AG04449 (cell line): ENCODE measurements at places on chromosomes 4 and X.

- no peak for DNase-seq
Observed at GRCh38 chr4:125833-126232, 1.5 kb downstream of the ZNF718 start.

- peak; percentile 2 for DNase-seq
Observed at GRCh38 chrX:135086197-135086854, 34.0 kb downstream of the ETDB start.

DNA sequence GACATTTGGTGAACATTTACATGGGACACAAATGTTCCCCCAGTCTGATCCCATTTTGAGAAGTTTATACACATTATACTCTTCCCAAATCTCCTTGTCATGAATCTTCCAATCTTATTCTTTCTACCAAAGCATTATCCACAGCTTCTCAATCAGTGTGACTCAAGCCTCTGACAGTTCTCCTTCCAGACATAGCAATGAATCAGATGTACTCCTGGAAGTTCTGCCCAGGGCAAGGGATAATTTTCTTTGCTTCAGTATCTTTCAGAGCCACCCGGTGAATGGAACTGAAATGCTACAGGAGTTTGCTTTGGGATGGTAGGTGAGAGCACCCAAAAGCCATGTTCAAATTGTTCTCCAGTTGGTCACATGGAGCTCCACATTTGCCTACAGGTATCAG lies 145.5 kb downstream of the ANXA5 start:
- DNase-seq, result no peak

GRCh38 chrX:21939906-21940305 lies 603 bp upstream of the SMS start:
- DNase-seq, result no peak

DNA sequence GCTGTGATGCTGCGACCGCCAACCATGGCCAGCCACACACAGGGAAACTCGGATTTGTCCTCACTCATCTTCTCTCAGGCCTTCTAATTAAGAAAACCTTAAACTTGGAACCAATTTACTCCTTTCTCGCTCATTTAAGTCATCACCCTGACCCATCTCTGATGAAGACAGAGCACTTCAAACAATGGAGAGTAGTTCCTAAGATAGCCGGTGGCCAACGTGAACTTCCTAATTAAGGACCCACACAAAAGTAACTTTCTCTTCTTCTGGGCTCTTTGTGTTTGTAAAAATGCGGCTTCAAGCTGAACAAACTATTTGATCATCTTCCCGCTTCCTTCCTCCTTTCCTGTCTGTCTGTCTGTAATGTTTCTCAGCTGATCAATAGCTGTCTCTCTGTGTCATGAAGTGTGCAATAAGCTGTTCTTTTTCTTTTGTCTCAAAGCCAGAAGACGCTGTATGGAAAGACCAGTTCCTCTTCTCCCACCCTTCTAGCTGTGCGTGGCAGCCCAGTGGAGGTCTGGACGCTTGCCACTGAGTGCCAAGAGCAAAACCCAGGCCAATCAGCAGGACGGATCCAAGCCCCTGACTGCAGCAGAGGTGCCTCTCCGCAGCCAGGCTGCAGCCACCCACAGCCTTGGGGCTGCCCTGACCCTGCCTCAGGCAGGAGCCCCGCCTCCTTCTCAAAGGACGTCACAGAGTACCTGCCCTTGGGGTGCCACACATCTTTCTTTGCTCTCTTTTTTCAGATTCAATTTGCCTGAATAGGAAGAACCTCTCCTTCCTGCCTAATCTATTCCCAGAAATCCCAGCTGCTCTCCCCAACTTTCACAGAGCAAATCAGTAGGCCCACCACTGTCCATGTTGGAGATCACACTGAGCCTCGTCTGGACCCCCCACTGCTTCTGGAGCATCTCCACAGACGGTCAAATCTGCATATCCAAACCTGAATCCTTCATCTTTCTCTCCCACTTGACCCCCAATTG lies 59.3 kb downstream of the MAML3 start:
- DNase-seq, result no peak

GRCh38 chr4:24650849-24651640 lies 66.7 kb upstream of the DHX15 start:
- no peak for DNase-seq

DNA sequence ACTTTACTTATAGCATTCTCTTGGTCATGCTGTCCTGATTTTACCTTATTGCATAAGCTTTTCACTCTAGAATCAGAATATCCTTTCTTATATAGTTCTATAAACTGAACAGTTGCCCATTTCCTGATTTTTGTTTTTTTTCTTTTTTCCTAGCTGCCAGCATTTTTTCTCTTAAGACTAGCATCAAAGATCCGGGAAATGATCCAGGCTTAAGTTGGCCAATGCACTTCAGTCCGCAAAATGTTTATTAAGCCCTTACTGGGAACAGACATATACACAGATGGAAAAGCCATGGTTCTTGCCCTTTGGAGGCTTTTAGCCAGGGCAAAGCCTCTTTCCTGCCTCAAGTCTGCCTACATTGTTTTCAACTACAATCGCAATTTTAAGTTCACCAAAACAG lies 10.1 kb upstream of the BMP2K start:
- DNase-seq, result no peak

DNA sequence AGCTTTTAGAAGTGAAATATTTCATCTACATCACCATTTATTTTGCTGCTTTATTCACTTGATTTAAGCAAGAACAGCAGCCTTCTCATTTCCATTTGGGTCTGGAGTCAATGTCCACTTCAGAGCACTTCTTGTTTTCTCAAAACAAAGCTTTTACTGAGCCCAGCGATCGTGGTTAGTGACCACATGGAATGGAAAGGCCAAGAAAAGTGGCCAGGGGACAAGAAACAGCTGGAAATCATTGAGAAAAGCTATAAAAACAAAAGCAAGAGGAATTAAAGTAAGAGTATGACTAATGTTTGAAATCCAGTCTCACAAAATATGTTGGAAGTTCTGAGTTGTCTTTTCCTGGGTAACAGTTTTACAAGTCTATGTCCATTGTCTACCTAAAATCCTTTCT lies 328.4 kb upstream of the INTU start:
- no peak for DNase-seq

- no peak for DNase-seq
Observed at GRCh38 chr4:99661907-99662306, 4.3 kb upstream of the C4orf54 start.

DNA sequence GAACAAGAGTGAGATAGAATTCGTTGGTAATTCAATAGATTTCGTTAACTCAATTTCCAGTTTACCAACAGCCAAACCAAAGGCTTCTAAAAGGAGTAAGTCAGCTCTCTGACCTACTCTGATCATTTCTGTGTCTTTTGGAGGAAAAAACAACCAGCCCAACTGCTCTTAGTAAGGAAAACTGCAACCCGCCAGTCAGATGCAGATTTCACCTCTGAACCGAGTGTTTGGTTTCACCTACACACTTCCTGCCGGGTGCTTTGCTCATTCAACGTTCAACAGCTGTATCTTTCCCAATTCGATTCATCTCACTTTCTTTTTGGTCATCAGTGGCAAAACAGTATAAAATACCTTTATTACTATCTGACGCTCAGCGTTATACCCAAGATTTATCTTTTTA lies 24.5 kb downstream of the TMSB4X start:
- no peak for DNase-seq

GRCh38 chr4:64340218-64341110 lies 68.8 kb downstream of the TECRL start:
- DNase-seq, result no peak

GRCh38 chrX:109660435-109661143 lies 35.6 kb upstream of the KCNE5 start:
- DNase-seq, result no peak

DNA sequence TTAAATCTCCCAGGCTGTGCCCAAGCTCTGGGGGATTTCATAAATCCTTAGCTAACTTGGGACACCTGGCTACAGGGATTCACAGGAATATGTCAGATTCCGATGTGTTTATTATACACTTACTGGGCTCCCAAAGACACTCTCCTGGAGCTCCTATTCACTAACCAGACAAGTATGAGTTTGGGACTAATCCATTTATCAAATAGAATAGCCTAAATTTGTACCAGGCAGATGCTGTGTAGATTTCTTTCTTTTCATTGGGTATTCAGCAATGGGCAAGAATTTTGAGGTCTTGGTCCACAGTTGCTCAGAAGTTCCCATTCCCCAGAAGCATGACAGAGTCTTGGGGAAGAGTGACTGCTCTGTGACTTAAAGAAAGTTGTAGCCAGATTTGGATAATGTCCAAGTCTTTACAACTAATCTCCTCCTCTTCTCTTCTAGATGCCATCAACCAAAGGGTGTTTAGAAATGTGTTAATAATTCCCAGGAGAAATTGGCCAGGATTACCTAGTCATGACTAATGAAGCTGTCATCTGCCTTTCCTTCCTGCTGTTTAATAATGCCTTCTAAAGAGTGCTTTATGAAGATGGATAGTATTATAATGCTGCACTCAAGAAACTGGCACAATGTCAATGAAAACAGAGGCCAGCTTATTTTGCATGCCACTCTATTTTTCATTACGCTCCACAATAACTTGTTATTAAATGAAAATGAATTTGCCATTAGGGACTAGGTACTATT lies 120.9 kb downstream of the CHIC2 start:
- no peak for DNase-seq

DNA sequence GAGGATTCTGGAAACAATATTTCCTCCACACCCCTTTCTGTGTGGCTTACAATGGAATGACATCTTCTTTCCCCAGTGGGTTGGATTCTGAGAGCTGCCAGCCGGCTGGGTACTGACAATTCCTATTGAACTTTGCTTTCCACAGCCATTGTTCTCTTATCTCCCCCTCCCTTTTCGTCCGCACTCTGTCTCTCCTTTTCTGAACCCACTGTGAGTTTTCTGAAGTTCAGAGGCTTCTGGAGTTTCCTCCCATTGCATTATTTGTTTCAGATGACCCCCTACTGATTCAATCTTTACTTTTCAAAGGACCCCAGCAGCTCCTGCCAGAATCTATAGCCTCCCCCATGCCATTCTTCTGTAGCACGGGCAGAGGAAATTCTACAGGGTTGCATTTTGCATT lies 10.4 kb downstream of the SMPX start:
- DNase-seq, result no peak

DNA sequence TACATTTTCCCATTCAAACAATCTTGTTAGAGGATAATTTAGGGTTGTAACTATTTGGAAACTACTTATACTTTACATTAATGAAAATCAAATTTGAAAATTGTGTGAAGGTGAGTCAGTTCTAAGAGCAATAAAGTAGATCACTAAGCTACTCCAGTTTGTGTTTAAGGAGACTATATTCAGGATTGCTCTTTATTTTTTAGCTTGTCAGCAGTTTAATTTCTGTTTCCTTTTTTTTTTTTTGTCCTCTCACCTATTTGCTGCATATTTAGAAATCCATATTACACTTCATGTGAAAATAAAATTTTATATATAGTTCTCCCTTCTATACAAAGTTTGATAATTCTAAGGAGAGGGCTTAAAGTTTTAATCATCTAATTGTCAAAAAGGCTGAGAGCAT lies 691.8 kb downstream of the ADGRL3 start:
- no peak for DNase-seq

- DNase-seq, result no peak
Observed at GRCh38 chr4:7189066-7189465, 3.3 kb upstream of the SORCS2 start.

DNA sequence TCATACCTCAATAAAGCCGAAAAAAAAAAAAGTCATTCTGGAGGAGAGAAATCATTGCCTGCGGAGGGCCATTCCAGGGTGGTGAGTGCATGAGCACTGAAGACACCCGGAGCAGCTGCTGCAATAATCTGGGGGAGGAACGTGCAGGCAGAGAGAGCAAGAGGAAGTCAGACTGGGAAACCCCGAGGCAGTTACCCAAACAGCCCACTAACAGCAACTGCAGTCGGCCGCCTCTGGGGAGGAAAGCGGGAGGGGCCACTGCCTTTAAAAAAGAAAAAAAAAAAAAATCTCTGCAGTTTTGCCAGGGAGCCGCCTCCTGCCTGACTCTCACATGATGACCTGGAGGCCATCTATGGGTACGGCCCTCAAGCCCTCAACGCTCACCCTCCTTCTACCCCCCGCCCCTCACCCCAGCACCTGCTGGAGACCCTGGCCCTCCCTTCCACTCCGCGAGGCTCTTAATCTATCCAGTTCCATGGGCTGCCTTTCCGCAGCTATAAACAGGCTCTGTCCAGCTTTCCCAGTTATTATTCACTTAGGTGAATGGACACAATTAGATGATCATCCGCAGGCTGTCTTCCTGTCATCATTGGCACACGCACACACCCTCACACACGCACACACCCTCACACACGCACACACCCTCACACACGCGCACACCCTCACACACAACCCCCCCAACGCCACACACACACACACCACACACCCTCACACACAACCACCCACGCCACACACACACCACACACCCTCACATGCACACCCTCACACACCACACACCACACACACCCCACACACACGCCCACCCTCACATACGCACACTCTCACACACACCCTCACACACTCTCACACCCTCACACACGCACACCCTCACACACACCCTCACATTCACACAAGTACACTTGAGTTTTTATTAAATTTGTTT lies 3.4 kb upstream of the AVPR2 start:
- DNase-seq, result peak; percentile 55

GRCh38 chr4:139540161-139540560 lies 15.9 kb downstream of the SETD7 start:
- no peak for DNase-seq

DNA sequence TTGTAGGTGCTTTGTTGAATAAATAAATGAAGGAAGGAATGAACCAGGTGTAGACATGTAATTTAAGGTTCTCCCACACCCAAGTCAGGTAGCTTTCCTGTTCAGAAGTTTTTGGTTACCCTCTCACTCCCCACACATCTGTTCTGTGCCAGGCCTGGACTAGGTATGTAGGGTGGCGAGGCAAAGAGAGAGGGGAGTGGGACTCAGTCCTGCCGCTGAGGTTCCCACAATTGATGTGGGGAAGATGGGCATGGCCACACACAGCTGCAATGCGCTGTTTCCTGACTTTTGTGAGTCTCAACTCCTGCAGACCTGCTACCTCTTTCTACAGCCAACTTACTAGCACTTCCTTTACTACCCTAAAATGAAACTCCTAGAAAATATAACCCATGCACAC lies 88.9 kb downstream of the RTL5 start:
- DNase-seq, result no peak

- DNase-seq, result no peak
Observed at GRCh38 chr4:176383273-176384077, 63.7 kb downstream of the SPCS3 start.
